BJ (cell line): ENCODE measurements at places on chromosomes 3 and 15. TPM values are rescaled to one million over a fixed set of nuclear protein-coding genes. Genes with fewer than 3 reads are reported as not detected.

Gene ANKRD63
- polyA plus RNA-seq = not detected in 2 replicates

Gene PCCB
- polyA plus RNA-seq = 51.0 and 65.0 TPM in 2 replicates

Gene OR4F15
- not detected in 2 replicates for polyA plus RNA-seq

Gene NKTR
- polyA plus RNA-seq = 19.0 and 37.6 TPM in 2 replicates

Gene TERC
- 0.18 TPM in 1 of 2 replicates, not detected in the other for polyA plus RNA-seq

Gene PPARG
- 3.5 and 3.7 TPM in 2 replicates for polyA plus RNA-seq

Gene ACKR4
- polyA plus RNA-seq = 26.7 and 42.8 TPM in 2 replicates

Gene RRP9
- polyA plus RNA-seq = 16.5 and 23.4 TPM in 2 replicates

Gene CPLX3
- polyA plus RNA-seq = not detected in 2 replicates

Gene WDR93
- polyA plus RNA-seq = 0.15 and 0.17 TPM in 2 replicates

Gene ZBBX
- polyA plus RNA-seq = not detected in 2 replicates

- DNase-seq = no peak
These were observed 21.9 kb downstream of the IL20RB start for GRCh38 chr3:136979684-136980083.

DNA sequence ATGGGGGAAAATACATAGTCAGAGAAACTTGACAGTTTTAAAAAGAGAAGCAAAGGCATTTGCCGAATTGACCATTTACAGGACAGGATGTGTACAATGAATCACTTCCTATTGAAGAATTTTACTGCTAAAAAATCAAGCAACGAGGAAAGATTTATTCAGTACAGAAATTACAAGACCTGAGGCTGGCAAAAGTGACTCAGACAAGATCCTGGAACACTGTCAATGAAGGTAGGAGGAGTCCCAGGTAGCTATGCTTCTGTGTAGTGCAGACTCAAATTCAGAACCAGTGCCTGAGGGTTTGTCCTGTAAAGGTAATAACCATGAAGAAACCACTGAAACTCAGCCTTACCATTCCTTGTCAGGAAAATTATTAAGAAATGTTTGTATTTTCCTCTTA is 120.9 kb downstream of the ZMAT3 start:
- no peak for DNase-seq

DNA sequence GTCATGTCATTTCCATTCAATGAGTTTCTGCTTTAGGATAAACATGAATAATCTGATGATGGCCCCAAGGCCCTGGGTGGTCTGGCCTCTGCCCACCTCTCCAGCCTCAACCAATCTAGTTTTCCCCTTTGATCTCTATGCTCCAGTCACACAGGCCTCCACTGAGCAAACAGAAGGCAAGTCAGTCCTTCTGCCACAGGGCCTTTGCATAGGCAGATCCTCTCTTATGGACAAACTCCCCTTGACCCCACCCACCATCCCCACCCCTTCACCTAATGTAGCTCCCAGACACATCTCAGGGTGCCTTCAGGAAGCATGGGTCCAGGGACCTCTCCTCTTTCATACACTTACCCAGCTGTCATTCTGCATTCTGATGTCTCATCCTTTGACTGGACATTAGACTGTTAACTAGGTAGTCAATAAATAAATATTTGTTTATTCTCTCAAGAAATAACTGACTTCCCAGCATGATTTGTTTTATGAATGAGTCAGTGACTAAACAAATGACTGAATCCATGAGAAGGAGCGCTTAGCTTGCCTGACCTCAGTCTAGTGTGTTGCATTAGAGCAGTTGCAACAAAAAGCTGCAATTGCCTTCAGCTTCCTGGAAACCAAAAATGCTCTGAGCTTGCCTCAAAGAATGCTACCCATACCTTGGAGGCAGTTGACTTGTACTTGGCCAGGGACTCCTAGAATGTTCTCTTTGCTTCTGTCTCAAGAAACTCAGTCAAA is 386.6 kb upstream of the WNT5A start:
- no peak for DNase-seq

DNA sequence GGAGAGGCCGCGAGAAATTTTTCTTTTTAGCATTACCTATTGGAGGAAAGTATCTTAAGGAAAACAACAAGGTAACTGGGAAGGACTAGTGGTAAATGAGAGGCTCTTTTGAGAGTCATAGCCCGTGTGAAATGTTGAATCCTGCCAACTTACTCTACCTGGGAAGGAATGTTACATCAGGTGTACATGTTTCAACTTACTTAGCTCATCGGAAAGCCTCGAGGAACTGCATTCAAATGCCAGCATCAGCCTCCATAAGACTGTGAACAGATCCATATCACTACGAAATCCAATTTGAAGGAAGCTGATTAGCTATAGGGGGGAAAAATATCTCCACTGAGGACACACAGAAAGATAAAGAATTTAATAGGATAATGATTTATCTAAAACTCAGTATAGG is 72.3 kb upstream of the PDZRN3 start:
- no peak for DNase-seq

GRCh38 chr15:68612979-68613740 is 34.4 kb downstream of the CORO2B start:
- DNase-seq = no peak

DNA sequence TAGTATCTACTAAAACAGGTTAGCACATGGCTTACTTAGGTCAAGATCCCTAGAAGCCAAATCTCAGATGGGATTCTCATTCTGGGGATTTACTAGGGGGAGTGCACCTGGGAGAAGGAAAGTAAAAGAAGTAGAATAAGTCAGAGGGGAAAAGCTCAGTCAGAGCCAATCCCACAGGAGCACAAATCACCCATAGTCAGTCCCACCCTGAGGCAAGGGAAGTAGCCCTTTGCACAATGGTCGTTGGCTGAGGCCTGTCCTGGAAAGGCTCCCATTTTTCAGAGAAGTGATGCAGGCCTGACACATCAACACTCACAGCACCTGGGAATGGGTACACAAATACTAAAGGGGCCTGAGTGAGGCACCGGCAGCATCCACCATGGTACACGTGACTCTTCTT is 39.8 kb downstream of the SST start:
- no peak for DNase-seq

- no peak for DNase-seq
These were observed at the start of gene TMEM202 for GRCh38 chr15:72397796-72398588. TSS of gene TMEM202 (plus strand) at chr15:72398305. CDS start at chr15:72398327, 22 bp downstream.

- DNase-seq = peak; percentile 75
These were observed 84.2 kb downstream of the LRRC49 start for GRCh38 chr15:70976851-70977250.

GRCh38 chr3:149314807-149315578 is 18.4 kb downstream of the TM4SF18 start:
- peak; percentile 79 for DNase-seq

- DNase-seq = no peak
These were observed 175.4 kb upstream of the LINGO1 start for GRCh38 chr15:77808075-77808474.

GRCh38 chr3:85760342-85760741 is 801.6 kb downstream of the CADM2 start:
- no peak for DNase-seq

GRCh38 chr3:29410220-29410619 is 129.3 kb downstream of the RBMS3 start:
- DNase-seq = no peak

- DNase-seq = no peak
These were observed 3.2 kb upstream of the NR2E3 start for GRCh38 chr15:71807125-71807629.

GRCh38 chr3:117914540-117915100 is 1120.0 kb downstream of the IGSF11 start:
- no peak for DNase-seq

- no peak for DNase-seq
These were observed 112.7 kb downstream of the TNIK start for GRCh38 chr3:171347301-171348039.

DNA sequence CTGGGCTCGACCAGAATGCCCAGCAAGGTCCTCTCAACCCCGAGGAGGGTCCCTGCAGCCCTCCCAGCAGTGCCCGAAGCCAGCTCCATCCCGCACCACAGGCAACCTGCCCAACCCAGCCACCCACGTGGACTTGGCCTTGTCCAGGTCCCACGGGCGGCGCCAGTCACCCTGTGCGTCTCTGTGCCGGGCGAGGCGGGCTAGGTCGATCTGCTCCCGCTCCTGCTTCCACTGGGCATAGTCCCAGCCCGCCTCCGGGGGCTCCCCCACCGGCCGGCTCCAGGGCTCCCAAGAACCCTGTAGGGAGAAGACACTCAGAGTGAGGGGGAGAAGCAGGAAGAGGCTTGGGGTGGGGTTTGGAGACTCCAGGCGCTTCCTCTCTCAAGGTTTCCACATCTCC is 3.1 kb downstream of the CCDC9B start:
- no peak for DNase-seq

- no peak for DNase-seq
These were observed 11.6 kb downstream of the ETV5 start for GRCh38 chr3:186097317-186097662.

GRCh38 chr3:52232279-52233107 is 6.5 kb downstream of the TWF2 start:
- no peak for DNase-seq

DNA sequence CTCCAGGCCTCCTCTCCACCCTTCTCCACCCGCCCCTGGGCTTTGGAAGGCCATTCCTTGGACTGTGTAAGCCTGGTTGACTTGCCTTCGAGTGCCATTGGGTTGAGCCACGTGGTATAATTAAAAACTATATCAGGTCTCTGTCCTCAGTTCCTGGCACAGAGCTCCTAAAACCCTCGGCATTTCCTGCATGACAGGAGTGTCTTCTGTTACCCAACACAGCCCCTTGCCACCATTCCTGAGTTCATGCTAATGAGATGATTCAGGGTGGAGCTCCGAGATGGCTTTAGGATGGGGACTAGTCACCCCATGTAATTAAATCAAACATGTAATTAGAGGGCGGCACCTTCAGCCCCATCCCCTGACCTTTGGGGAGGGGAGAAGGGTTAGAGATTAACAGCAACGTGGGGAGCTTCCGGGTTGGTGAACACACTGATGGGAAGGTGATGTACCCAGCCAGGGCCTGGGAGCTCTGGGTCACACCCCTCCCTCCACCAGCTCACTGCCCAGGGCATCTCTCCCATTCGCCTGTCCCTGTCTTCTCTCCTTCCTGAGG is 256.4 kb downstream of the FAM43A start:
- DNase-seq = no peak
